Naive B cell (primary cell): ENCODE measurements at places on chromosomes 1 and 21. TPM values are rescaled to one million over a fixed set of nuclear protein-coding genes. Genes with fewer than 3 reads are reported as not detected.

DNA sequence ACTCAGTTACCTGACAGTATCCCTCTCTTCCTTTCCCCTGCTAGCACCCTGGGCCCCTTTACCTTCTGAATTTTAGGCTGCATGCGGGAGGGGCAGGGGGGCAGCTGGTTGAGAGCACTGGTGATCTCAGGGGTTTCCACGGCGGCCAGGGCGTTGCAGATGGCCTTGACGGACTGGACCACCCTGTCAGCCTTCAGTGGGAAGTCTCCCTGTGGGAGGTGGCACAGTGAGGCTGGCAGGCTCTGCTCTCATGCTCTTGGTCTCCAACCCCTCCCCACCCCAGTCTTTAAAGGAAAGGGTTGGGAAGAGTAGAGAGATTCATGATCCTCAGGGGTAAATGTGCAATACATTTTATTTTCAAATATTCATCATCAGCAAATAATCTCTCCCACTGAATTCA, 36.9 kb downstream of the PIK3C2B start:
- DNase-seq = no peak

The SAMD11 gene
- polyA plus RNA-seq = 0.40 TPM

The KRTAP22-1 gene
- polyA plus RNA-seq = not detected

GRCh38 chr1:167612587-167613385, 17.2 kb upstream of the RCSD1 start:
- no peak for DNase-seq

The ICOSLG gene
- polyA plus RNA-seq = 33.1 TPM

The WDR47 gene
- polyA plus RNA-seq = 8.7 TPM

The ETV3L gene
- polyA plus RNA-seq = not detected

The PAQR6 gene
- polyA plus RNA-seq = not detected

DNA sequence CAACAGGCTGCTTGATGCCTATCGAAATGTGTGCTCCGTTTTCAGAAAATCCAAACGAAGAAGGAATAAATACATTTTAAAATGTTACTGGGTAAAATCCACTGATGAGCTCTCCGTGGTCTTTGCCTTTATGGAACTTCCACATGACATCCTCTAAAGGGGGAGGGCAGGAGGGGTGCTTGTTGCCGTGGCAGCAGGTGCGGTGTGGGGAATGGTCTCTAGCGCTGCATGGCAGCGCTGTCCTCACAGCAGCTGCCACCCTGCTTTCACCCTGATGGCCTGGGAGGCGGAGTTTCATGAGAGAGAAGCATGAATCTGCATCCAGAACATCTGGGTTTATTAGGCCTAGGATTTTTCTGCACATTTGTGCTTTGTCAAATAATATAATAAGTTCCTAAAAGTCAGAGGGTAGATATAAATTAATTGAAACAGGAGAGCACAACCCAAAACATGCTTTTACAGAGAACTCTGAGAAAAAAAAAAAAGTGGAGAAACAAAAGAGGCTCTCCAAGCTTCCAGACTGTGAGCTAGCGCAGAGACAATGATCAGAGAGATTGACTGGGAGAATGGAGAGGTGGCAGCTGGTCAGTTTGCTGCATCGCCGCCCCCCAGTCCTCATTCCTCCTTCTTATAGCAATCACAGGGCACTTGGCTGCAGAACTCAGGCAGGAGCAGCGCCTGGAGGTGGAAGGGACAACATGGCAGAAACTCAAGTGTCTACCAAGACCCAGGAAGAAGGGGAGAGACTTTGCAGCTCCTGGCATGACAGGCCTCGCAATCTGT, 228.6 kb downstream of the DSCAM start:
- DNase-seq = no peak

The KIAA1614 gene
- polyA plus RNA-seq = not detected

- DNase-seq = no peak
Measured at GRCh38 chr21:39080366-39080765, 102.9 kb downstream of the PSMG1 start.

DNA sequence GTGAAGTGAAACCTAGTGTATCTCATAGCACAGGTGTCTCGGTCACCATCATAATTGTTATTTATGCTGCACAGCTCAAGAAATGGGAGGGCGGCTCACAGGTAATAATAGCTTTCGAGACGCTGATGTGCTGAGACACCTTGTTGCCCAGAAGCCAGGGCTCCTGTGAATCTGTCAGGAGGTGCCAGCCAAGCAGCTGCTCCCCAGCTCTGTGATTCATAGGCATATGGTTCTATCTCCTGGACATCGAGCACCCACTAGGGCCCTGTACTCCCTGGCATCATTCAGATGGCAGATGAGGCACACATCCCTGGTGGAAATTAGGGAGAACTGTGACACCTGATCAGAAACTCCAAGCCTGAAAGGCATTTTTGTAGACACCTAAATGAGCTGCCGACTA, 53.5 kb downstream of the SYT6 start:
- no peak for DNase-seq

The CFAP57 gene
- 0.15 TPM for polyA plus RNA-seq

- DNase-seq = no peak
Measured at GRCh38 chr1:3352299-3352951, 102.0 kb upstream of the ARHGEF16 start.

GRCh38 chr1:30689901-30690645, 33.3 kb downstream of the MATN1 start:
- DNase-seq = no peak

DNA sequence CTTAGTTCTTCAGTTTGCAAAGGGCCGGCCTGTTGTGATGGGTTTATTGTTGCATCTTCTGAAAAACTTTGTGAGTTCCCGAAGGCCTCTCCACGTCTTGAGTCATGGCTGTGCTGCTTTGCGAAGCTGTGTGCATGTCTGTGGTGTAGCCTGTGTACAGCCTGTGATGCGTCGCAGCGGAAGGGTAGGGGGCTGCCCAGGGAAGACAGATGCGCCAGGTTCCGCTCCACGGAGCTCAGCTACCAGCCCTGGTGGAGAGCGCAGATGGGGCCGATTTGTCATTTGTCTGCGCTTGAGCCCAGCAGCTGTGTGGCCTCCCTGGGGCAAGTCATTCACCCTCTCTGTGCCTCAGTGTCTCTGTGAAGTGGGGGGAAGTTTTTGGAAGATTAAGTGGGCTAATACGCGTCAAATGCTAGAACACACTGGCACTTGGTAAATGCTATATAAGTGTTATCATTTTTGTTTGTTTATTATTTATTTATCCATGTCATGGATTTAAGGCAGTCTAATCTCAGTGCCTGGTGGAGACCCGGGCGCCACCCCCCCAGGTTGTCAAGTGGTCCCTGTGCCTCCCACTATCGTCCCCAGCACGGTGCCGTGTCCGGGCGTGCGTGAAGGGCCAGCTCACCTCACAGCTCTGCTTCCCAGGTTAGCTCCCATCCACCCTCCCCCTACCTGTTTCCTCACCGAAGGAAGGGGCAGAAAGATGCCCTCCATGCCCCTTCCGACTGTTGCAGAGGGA, 8.4 kb downstream of the PDE9A start:
- peak; percentile 26 for DNase-seq

The GRHL3 gene
- polyA plus RNA-seq = not detected

- no peak for DNase-seq
Measured at GRCh38 chr1:155871390-155871789, 12.0 kb downstream of the SYT11 start.

- no peak for DNase-seq
Measured at GRCh38 chr1:4017636-4018365, 117.7 kb upstream of the C1orf174 start.

GRCh38 chr1:159040893-159041724, 31.4 kb downstream of the IFI16 start:
- DNase-seq = no peak

The DNASE2B gene
- not detected for polyA plus RNA-seq

The PIGV gene
- 12.1 TPM for polyA plus RNA-seq

GRCh38 chr21:37710546-37711285, 205.5 kb downstream of the KCNJ6 start:
- DNase-seq = no peak

- DNase-seq = no peak
Measured at GRCh38 chr21:43277481-43278351, 108.9 kb downstream of the CRYAA start.

The ZNF281 gene
- 42.8 TPM for polyA plus RNA-seq

DNA sequence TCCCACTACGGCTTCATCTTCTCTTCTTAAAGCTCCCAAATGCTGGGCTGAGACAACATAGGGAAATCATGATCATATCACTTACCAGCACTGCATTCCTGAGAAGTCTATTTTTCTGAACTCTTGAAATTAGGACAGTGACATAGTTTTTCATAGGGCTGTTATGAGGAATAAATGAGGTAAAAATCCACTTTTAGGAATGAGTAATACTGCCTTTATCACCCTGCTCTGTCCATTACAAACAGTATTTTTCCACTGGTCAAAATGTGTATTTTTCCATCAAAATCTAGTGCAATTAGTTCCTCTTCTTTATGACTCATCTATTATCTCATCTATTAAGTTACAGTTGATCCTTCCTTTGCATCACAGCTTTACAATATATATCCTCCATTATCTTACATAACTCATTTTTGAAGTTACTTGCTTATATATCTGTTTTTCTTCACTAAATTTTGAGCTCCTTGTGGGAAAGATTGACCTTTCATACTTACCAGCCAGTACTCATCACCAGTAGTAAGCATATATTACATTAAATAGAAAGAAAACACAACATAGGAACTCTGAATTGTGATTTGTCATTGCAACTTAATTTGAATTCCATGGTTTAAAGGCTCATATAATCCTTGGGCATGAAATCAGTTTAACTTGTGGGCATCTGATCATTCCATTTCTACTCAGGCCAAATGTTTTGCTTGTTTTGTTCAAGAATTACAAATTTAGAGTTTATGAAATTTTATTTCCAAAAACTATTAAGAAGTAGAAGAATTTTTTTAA, 37.1 kb downstream of the PRRX1 start:
- no peak for DNase-seq

DNA sequence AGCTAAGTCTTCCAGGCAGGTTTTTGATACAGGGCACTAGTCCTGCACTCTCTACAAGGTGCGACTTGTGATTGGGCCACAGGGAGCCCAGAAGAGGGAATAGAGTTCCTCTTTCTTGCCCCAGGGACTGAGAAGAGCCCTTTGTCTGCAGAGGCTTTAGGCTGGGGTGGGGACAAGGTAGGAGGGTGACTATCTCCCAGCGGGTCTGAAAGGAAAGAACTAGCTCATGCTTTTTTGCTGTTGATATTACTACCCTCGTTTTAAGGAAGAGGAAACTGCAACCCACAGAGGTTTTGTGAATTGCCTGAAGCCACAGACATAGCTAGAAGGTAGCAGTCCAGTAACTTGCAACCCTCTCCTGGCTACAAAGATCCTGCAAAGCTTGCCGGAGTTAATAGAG, 615.2 kb downstream of the MATN1 start:
- DNase-seq = no peak

DNA sequence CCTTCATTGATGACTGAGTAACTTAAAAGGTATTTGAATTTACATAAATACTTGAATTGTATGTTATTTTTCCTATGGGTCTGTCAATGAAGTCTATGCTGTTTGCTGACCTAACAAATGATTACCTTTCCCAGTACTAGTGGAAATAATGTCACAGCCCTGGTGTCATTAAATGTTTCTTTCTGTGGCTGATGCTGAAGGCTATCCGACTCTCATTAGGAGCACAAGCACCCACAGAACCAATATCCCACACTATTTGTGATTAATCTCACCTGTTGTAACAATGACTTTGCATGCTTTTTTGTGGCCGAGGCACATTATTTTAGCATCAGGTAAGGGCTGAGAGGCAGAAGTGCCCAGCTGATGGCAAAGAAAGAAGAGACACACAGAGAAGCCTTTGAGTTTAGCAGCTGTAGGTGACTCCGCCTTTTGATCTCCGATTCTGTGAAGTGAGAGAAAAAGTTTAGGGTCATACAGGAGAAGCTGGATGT, 25.8 kb upstream of the TRIM45 start:
- no peak for DNase-seq

DNA sequence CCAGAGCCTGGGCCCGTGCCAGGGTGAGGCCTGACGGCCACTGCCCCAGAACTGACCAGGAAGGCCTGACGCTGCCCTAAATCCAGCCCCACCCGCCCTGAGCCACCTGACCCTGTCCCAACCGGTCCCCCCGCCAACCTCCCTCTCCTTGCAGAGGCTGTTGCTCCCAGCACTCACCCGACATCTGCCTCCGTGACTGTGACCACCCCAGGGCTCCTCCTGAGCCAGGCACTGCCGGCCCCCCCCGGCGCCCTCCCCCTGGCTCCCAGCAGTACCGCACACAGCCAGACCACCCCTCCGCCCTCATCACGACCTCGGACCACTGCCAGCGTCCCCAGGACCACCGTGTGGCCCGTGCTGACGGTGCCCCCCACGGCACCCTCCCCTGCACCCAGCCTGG, 26.3 kb downstream of the AGRN start:
- DNase-seq = no peak

The PBX1 gene
- polyA plus RNA-seq = 0.13 TPM

GRCh38 chr1:105137543-105138457, 1388.1 kb downstream of the AMY1C start:
- DNase-seq = no peak

GRCh38 chr1:226882631-226883409, 12.4 kb downstream of the PSEN2 start:
- DNase-seq = peak; percentile 54

The AGT gene
- not detected for polyA plus RNA-seq

The DISP1 gene
- polyA plus RNA-seq = 7.2 TPM

GRCh38 chr1:203898458-203899352, 37.3 kb downstream of the SNRPE start:
- DNase-seq = no peak

GRCh38 chr1:1910651-1911331, 4.3 kb upstream of the CALML6 start:
- DNase-seq = no peak

The SHCBP1L gene
- polyA plus RNA-seq = not detected

DNA sequence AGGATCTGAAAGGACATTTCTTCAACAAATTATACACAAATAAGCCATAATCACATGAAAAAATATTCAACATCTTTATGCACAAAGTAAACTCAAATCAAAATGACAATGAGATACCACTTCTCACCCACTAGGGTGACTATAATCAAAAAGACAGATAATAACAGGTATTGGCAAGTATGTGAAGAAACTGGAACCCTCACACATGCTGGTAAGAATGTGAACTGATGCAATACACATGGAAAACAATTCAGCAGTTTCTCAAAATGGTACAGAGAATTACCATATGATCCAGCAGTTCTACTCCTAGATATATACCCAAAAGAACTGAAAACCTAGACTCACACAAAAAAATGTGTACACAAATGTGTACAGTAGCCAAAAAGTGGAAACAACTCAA, 62.5 kb downstream of the CHD5 start:
- no peak for DNase-seq

GRCh38 chr1:86209346-86209745, 52.8 kb upstream of the COL24A1 start:
- DNase-seq = no peak

The CCT3 gene
- polyA plus RNA-seq = 293 TPM

The HPDL gene
- polyA plus RNA-seq = 0.86 TPM

- no peak for DNase-seq
Measured at GRCh38 chr1:228048120-228048519, 34.4 kb upstream of the ARF1 start.
